ENCODE measurements at places on chromosomes 3 and 15. TPM values are rescaled to one million over a fixed set of nuclear protein-coding genes. Genes with fewer than 3 reads are reported as not detected.

GRCh38 chr3:172239218-172239790 lies 199.9 kb downstream of the FNDC3B start:
- no peak for DNase-seq

DNA sequence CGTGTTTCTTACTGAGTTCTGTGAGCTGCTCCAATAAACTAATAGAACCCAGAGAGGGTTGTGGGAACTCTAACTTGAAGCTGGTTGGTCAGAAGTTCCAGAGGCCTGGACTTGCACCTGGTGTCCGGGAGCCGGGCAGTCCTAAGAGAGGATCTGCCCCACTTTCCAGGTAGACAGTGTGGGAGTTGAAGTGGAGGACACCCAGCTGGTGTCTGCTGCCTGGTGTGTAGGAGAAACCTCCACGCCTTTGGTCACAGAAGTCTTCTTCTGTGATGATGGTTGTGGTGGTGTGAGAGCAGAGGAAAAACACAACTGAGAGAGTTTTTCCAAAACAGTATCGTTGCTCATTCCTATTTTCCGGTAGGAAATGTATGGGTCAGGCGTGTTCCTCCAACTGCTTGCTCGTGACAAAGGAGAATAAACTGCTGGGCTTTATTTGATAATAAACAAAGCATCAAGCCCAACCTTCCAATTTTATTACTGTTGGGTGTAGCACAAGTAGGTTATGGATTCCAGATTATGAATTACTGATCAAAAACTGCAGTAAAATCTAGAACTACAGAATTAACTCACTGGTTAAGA lies 137.0 kb downstream of the KLF13 start:
- no peak for DNase-seq

DNA sequence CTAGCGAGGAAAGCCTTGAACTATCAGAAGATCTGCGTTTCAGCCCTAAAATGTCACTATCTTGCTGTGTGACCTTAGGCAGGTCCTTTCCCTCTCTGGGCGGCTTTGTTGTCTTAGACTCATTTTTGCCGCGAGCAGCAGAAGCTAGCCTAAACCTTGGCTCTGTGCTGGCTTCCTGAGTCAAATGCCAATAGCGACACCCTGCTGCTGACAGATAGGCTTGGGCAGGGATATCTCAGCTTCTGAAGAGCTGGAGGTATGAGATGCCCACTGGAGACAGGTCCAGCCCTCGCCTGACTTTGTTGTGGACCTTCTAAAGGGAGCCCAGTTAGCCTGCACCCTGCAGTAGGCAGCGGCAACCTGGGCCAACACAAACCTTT lies 1.3 kb downstream of the ADAMTSL3 start:
- no peak for DNase-seq

DNA sequence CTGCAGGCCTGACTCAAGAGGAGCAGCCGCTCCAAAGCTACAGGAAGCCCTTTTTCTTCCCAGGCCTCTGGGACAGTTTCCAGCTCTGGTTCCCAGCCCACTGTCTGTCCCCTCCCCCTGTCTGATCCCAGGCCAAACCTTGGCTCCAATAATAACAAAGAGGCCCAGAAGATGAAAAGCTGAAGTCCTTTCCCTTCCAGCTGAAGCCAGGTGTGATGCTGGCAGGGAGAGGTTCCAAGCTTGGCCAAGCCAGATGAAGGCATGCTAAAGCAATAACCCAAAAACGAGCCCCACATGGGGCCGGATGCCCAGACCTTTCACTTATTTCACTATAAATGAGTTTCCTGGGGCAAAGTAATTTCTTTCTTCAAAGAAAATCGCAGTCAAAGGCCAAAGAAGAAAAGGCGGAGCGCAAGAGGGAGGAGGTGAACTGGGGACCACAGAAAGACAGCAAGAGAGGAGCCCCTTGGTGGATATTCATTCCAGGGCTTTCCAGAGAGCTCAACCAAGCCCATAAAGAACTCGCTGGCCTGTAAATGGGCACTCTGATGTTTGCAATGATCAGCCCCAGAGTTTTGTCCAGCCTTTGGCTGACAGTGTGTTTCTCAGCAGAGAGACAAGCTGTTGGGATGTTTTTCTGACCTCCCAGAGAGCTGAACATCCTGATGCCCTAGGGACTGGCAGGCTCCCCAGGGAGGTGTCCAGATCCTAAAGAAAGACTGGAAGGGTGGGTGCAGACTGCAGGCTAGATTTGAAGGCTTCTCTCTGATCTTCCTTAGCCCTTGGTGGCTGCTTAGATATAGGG lies 157.6 kb downstream of the UACA start:
- DNase-seq = no peak

DNA sequence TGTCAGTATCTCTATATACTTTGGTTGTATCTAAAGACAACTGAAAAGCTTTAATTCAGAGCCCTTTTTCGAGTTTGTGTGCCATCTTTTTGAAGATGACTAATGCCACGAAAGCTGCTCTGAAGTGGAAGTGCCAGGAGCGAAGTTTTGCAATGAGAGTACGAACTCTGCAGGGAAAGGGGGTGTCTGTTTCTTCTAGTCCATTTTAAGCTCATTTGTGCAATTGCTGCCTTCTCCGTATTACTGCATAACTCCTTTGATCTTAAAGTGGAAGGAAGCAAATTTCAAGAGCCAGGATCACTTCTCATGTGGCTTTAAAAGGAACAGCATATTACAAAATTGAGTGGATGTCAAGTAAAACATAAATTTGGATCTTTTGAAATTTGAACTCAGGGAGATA lies 245.3 kb downstream of the FEZF2 start:
- no peak for DNase-seq

GRCh38 chr15:92205255-92205739 lies 188.4 kb upstream of the ST8SIA2 start:
- no peak for DNase-seq

GRCh38 chr3:170055209-170055608 lies 17.4 kb downstream of the GPR160 start:
- no peak for DNase-seq

DNA sequence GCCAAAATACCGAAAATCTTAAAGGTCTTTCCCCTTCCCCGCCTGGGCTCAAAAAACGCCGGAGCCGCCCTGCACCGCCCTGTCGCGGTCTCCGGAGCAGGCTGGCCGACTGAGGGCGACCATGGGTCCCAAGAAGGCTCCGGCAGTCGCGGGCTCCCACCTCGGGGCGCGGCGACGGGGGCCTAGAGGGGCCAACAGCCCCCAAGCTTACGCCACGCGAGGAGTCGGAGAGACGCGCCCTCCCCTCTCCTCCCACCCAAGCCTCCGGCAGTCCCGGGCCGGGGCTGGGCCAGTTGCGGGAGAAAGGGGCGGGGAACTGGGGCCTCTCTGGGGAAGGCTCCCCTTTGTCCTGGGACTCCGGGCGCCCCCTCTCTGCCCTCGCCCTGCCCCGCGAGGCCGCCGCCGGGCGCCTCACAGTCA lies 69.2 kb downstream of the GOLGA8B start:
- no peak for DNase-seq

The PPP2R3A gene
- polyA plus RNA-seq = 21.6 TPM

- no peak for DNase-seq
Measured at GRCh38 chr3:56424336-56424735, 43.9 kb downstream of the ERC2 start.

The SATB1 gene
- 25.6 TPM for polyA plus RNA-seq

The MESP2 gene
- 0.34 TPM for polyA plus RNA-seq

DNA sequence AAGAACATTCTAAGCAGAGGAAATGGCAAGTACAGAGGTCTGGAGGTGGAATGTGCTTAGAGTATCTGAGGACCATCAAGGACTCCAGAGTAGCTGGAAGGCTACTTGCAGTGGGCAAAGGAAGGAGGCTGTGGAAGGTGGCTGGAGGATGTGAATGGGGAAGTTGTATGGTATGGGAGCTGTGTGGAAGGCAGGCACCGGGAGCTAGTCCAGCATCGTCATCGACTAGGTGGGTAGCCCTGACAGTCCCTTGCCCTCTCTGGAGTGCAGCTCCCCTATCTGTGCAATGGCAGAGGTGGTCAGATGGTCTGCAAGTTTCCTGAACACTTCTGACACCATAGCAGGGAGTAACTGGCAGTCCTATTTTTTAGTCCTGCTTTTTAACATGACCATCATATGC lies 19.3 kb downstream of the CCDC13 start:
- DNase-seq = no peak

The TMC3 gene
- polyA plus RNA-seq = 0.18 TPM

GRCh38 chr3:117252208-117252607 lies 542.6 kb downstream of the TUSC7 start:
- no peak for DNase-seq

GRCh38 chr3:21056293-21056692 lies 694.7 kb downstream of the ZNF385D start:
- no peak for DNase-seq

DNA sequence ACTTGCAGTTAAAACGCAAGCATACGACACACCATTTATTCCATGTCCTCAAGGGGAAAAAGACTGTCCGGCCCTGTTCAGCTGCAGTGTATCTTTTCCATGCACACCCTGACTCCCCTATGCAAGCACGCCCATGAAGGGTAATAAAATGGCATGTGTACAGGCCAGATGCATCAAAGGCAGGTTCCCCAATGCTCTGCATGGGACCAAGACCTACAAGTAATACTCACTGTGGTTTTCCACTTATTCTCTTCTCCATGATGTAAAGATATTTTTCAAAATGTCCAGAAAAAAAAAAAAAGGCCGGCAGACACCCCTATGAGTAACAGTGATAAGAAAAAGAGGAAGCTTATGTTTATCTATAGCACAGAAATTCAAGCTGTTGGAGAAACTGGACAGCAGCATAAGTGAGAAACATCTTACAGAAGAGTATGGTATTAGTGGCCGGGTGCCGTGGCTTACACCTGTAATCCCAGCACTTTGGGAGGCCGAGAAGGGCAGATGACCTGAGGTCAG lies 70.8 kb downstream of the MCF2L2 start:
- DNase-seq = no peak

The P2RY12 gene
- polyA plus RNA-seq = 1.3 TPM

The ZNF774 gene
- polyA plus RNA-seq = 4.8 TPM

GRCh38 chr3:17195192-17195611 lies 310.4 kb downstream of the PLCL2 start:
- no peak for DNase-seq

- DNase-seq = no peak
Measured at GRCh38 chr3:130900959-130901358, 7.1 kb downstream of the ATP2C1 start.

DNA sequence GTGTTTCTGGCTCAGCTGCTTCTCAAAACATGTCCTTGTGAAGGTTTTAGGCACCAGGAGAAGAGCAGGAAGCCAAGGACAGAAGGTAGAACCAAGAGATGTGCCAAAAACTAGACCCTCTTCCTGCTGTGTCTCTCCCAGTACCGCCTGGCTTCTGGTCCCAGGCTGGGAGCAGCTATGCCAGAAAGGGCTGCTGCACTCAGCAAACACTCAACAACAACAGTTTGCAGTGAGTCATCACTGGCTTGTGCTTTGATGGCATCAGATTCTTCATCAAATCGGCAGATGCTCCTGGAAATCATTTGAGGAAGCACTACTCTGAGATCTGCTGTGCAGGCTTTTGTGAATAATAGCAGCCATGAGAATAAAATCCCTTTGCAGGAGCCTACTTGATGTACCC lies 63.2 kb downstream of the DGKG start:
- no peak for DNase-seq

DNA sequence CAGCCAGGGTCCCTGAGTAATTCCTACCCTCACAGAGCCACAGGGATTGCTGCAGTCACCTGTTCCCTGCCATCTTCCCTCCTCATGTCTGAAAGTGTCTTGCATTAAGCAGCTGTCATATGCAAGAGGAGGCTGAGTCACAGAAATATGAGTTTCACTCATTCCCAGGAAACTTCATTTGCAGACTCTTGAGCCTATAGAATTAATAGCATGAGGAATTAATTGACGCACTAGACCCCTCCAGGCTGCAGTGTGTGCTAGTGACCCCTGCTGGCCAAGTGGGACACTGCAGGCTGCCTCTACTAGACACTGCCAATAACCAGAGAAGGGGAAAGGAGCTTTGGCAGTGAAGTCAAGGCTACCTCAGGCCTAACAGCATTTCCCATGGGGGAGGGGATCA lies 50.6 kb upstream of the SLC6A1 start:
- no peak for DNase-seq

DNA sequence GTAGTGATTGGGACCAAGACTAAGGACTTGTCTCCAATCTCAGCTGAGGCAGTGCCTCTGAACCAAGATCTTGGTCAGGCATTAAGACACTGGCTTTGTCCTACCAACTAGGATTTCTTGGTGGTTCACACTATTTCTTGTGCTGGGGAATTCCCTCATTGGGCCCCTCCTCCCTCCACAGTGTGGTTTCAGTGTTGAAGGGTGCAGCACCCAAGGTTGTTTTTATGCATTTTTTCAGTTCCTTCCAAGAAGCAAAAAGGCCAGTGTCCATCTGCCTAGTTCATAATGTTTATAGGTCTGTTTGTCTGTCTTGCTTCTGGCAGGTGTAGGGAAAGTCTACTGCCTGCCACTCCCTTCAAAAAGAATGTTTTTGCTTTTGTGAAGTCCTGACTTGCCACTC lies 10.6 kb upstream of the ITPKA start:
- DNase-seq = no peak

DNA sequence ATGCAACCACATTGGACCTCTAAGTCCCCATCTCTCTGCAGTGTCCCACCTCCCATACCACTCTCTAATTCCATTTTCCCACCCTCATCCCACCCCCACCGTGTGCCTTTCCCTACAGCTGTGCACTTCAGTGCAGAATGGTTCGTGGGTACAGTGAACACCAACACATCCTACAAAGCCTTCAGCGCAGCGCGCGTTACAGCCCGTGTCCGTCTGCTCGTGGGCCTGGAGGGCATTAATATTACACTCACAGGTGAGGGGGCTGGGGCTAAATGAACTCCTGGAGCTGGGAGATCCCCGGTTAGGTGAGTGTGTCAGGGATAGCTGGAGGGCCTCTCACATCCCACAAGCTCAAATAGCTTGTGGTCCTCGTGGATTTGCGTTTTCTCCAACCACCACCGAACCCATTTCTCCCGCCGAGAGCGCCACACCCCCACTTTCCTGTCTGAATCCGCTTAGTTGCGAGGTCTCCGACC lies 1.9 kb downstream of the DUOXA2 start:
- no peak for DNase-seq

DNA sequence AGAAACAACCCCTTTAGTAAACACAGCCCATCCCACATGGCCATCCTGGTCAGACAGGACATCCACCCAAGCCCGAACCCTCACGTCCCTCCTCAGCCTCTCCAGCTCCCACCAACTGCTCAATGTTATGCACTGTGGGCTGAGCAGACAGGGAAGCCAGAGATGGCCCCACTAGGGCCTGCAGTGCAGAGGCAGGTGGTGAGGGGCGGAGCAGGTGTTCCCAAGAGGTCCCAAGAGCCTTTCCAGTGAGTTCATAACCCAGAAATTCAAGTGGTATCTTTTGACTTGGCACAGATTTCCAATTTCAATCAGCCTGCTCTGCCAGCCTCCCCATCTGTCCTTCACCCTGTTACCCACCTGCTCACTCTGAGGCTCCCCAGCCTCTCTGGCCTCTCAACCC lies 130.3 kb downstream of the LIPC start:
- no peak for DNase-seq

DNA sequence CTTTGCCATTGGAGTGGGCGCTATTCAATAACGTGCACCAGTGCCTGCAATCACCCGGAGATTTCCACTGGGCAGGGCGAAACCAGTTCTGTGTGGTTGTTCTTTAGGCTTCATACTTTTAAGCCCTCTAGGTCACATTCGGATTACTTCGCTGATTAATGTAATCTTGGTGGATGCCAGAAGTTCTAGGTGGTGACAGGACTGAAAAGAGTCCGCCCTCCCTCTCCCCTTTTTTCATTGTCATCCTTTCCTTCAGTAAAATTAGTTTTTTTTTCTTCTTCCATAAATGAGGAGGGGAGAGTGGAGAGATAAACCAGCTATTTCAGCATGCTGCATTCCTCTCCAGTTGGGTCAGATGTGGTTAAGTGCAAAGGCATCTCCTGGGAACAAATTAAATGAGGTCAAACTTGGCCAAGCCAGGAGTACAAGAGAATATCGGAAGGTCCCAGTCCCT lies 2.3 kb upstream of the SLC2A2 start:
- no peak for DNase-seq

Data from left renal pelvis (tissue), 4 donors.